ENCODE measurements at places on chromosomes 6 and 20.

DNA sequence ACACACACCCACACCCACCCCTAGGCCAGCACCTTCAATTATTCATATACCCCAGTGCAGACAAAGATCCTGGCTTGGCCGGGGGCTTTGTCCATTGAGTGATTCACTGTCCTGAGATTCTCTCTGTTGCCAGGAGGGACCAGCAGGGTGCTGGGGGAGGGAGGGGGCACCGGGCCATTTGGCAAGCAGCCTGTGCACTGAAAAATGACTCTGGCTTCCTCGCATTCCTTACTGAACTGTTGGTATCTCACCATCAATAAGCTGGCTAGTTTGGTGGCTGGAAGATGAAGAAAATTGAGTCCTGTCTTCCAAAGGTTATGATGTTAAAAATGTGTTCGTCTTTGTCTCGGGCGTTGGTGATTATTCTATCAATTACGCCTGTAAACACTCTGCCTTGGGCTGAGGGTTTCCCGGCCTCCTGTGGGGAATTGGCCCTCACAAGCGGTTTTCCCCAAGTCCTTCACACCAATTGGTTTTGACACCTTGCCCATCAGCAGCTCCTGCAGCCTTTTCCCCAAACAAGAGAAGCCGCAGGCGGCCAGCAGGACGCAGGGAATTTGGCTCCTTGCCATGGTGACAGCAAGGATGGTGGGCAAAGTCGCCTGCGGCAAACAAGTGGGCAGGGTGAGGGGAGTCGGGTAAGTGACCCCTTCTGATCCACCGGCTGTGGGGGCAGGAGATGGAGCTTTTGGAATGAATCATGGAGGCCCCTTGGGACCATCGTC lies 4.9 kb downstream of the VSTM2L start:
- DNase-seq = no peak

DNA sequence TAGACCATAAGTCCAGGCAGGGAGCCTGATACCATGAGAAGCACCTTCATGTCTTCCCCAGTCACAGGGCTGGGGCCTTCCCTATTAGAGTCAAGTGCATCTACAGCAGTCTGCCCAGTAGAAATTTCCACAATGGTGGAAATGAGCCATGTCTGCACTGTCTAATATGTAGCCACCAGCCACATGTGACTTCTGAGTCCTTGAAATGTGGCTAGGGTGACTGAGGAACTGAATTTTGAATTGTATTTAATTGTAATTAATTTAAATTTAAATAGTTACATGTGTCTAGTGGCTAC lies 300.2 kb downstream of the CLIC5 start:
- peak; percentile 41 for DNase-seq

DNA sequence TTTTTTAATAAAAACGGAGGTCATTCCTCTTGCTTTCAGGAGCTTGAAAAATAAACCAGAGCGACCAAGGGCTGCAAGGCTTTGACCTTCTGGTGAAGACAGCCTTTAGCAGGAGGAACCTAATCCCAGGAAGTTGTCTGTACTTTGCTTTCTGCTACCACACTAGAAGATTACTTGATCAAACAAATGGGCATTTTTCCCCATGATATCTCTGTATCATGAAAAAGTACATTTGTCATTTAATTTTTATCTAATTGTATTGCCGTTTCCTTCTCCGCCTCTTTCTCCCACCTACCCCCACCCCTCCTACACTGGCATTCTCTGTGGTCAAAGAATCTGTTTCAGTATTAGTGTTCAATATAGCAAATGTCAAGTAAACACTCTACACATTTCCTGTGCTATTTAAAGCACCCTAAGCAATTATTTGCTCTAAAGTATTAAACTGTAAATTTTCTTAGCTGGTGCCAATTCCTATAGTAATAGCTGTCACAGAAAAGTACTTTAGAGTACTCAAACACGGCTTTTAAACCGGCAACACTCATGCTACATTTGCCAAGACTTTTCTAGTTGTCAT lies 29.7 kb downstream of the ATXN1 start:
- peak; percentile 50 for DNase-seq

GRCh38 chr6:8436966-8437365 lies 1.6 kb upstream of the SLC35B3 start:
- DNase-seq = no peak

- DNase-seq = no peak
These were observed 6.4 kb downstream of the PLTP start for GRCh38 chr20:45905505-45906079.

DNA sequence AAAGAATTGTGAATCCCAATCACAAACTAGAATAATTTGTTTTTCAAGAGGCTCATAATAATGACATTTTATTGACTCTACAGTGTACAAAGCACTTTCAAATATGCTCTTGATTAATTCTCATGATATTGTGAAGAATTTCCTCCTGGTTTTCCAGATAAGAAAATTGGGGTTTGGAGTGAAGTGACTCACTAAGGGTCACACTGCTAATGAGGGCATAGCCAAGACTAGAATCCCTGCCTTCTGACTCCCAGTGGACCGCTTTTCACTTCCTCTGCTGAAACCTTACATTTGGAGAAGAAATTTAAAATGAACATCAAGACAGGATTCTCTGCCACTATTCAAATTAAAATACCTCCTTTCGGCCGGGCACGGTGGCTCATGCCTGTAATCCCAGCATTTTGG lies 38.3 kb upstream of the LTV1 start:
- DNase-seq = no peak

- DNase-seq = no peak
These were observed 532.0 kb downstream of the BCKDHB start for GRCh38 chr6:80638213-80639055.

GRCh38 chr20:18978311-18978710 lies 164.7 kb downstream of the SCP2D1 start:
- no peak for DNase-seq

GRCh38 chr6:105900125-105900937 lies 185.8 kb upstream of the PRDM1 start:
- peak; percentile 57 for DNase-seq

GRCh38 chr6:41488433-41489119 lies 57.6 kb upstream of the FOXP4 start:
- DNase-seq = no peak

DNA sequence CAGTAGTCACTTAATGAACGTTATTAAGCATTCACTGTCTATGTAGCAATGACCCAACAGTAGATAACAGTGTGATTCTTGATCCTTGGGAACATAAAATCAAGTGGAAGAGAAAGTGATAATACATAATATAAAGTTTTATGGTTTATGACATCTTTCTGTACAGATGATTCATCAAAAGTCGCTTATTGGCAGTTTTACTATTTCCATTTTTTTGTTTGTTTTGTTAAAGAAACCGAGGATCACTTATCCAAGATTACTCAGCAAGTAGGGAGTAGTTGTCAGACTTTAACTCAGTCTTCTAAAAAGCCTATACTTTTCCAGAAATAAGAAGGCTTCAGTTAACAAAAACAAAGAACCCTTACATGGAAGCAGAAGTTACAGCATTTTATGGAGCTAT lies 260.8 kb downstream of the ZFAND3 start:
- no peak for DNase-seq

DNA sequence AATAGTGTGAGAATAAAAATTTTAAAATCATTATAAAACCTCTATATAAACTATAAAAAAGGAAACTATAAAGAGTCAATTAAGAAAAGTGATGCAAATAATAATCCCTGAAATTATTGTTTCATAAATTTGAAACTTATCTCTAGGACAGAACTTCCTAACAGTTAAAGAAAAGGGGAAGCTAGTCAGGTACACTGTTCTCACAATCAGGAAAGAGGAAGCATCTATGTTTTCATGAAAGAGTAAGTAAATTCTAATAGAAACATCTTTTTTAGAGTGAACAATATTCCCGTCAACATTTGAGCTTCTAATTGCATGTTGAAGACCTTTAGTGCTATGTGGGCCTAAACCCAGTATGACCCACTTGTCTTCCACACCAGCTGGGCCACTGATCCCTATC lies 1.2 kb upstream of the ADGRF1 start:
- no peak for DNase-seq

DNA sequence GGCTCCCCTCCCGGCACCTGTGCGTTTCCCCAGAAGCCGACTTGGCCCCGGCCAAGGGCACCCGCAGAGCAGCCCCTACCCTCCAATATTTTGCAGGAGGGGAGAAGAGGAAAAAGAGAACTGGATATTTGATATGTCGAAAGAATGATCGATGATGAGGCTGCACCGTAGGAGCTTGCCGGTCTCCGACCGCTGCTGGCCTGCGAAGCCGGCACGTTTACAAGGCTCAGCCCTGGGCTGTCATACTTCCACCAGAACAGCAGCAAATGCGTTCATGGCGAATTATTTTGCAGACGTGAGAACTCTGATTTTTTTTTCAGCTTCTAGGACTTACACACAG lies 296.7 kb downstream of the TFAP2C start:
- DNase-seq = no peak

GRCh38 chr6:167047554-167047953 lies 48.4 kb downstream of the CEP43 start:
- peak; percentile 70 for DNase-seq

- no peak for DNase-seq
These were observed 70.8 kb downstream of the MDGA1 start for GRCh38 chr6:37626915-37627314.

GRCh38 chr20:44089987-44090674 lies 96.9 kb downstream of the JPH2 start:
- DNase-seq = peak; percentile 27

DNA sequence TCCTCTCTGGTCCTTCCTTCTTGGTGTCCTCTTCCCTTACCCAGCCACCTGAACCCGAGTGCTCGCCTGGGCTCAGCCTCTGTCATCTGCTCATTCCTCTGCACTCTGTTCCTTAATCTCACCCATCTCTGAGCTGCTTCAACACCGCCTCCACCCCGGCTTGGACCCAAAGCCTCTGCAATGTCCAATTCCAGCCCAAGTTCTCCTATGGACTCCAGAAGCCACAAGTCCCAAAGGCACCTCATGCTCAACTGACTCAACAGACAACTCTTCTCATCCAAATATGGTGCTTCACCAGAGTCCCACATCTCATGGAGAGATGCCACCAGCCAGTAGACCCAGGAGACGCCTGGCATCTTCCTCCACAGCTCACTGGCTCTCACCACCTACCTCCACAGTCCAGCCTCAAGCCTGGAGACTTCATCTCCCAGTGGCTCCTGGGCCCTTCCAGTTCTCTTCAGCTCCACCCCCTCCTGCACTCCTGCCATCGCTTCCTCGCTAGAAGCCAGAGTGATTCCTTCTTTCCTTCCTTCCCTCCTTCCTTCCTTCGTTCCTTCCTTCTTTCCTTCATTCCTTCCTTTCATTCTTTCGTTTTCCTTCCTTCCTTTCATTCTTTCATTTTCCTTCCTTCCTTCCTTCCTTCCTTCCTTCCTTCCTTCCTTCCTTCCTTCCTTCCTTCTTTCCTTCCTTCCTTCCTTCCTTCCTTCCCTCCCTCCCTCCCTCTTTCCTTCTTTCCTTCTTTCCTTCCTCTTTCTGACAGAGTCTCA lies 40.9 kb upstream of the NNAT start:
- no peak for DNase-seq

DNA sequence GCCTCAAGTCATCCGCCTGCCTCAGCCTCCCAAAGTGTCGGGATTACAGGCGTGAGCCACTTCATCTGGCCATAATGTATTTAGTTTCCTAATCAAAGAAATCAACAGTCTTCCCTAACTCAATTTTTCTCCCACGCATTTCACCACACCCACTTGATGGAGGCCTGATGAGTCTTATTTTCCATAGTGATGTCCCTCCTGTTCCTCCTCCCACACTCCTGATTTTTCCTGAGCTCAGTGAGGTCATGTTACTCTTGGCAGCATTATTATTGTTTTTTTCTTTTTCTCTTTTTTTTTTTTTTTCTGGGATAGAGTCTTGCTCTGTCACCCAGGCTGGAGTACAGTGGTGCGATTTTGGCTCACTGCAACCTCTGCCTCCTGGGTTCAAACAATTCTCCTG lies 8.9 kb downstream of the ABRACL start:
- DNase-seq = no peak

DNA sequence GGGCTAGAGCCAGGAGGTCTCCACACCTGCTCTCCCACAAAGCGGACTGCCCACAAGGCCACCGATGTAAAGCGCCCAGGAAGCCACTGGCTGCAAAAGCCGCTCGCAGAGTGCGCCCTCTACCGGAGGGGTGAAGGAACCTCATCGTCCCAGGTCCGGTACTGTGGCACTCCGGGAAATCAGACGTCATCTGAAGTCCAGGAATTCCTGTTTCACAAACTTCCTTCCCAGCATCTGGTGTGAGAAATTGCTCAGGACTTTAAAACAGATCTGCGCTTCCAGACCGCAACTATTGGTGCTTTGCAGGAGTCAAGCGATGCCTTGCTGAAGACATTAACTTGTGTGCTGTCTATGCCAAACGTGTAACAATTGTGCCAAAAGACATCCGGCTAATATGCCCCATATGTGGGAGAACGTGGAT lies 115.1 kb upstream of the ARID1B start:
- DNase-seq = peak; percentile 72

GRCh38 chr20:21503345-21503744 lies 10.5 kb downstream of the NKX2-2 start:
- DNase-seq = peak; percentile 48

- DNase-seq = no peak
These were observed 83.5 kb upstream of the PHACTR3 start for GRCh38 chr20:59520814-59521213.

DNA sequence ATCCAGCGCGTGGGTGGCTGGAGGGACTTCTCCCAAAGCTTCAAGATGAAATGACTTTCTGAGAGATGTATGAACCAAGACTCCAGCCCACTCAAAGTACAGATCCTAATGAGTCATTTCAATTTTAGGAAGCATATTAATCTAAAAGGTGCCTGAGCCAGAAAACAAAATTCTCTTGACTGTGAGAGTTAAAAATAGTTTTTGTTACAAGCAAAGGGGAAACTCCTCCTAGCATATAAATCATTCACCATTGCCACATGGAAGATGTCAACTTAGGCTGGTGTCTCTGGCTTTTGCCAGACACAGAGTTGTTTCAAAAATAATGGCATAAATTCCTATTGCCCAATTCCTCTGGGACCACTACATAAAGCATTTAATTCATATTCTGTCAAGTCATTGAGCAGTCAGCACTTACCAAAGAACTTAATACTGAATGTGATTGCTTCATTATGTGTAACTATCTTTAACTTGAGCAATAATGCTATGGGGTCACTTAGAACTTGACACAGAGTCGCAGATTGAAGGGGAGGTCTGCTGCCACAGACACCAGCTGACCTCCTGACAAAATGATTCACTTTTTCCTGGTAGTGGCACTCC lies 280.6 kb downstream of the SLC35F1 start:
- peak; percentile 42 for DNase-seq

Measured in stimulated activated CD4-positive, alpha-beta T cell treated with anti-CD3 and anti-CD28 coated beads, Interleukin-15, amount 100 ng/mL, for 24 hours (primary cell).